ENCODE measurements at places on chromosomes 7 and 10.
A peak's percentile ranks its signal among the peaks of the same experiment; 100 is the strongest.

DNA sequence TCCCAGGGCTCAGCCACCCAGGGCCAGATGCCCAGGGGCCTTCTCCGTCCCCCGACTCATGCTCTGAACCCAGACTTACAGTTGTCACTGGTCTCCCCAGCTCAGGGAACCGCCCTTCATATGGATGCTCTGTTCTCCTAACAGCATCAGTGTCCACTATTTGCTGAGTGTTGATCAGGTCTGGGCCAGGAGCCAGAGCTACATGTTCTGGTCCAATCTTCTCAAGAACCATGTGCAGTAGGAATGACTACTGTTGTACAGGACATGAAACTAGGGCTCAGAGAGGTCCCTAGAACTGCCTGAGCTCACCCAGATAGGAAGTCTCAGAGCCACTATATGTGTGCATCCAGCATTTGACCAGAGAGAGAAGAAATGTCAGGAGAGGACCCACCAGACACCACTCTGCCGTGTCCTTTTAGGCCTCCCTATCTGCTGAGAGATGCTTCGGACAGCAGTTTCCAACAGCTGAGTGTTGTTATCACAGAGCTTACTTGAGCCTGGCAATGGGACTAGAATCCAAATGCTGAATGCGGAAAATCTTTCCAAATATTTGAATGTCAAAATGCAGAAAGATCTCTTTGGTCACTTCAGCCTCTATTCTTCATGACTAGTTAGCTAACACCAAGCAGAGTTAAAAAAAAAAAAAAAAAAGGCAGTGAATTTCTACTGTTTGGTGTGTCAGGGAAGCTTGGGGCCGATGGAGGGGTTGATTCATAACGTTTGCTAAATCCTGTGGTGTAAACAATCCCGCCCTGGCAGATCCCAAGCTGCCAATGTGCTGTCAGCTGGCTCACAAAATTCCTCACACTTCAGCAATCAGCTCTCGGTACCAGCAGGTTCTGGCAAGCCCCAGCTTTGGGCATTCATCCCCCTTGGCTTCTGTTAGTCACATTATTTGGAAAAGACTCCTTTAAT, 246.1 kb downstream of the TNS3 start:
- DNase-seq = no peak

DNA sequence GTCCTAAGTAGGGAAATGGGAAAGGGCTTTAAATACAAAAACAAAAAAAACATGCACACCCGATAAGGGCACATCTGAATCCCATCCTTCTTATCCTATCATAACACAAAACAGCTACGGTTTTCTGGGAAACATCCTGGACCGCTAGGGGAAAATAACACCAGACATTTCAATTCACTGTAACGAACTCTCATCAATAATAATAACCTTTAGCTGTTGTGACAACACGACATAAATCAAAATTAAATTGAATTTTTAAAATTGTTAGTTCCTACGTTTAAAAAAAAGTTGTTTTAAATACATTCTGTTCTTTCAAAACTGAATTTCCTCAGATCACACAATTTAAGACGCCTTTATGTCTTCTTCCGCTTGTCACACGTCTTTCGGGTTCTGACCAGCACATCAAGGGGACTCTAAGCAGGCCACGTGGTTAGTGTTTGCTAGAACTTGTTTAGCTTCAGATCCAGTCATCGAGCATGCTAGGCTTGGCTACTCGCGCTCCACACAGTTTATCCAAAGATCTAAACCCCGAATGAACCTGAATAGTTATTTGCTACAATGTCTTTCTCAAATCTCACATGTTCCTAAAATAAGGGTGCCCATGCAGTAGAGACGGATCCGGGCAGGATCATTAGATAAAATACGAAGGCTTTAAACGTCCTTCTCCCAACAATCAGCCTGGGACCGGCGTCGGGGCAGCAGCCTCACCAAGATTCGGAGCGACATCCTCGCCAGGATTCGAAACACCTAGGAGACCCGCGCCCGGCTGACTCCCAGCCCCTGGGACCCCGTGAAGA, 839 bp downstream of the IKZF5 start:
- DNase-seq = no peak

GRCh38 chr10:36412942-36413341, 712.5 kb upstream of the ANKRD30A start:
- no peak for DNase-seq

DNA sequence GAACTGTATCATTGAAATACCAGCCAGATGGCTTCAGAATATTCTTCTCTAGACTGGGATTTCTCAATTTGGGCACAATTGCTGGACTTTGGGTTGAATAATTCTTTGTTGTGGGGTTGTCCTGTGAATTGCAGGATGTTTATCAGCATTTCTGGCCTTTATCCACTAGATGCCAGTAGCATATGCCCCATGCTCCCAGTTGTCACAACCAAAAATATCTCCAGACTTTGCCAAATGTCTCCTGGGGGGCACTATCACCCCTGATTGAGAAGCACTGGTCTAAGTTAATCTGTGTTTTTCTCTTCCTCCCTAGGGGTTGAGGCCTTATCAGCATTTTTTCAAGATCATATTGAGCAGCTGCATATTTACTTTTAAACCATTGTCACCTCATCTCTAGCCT, 204.9 kb upstream of the SP8 start:
- DNase-seq = no peak

GRCh38 chr10:73432646-73433537, 469 bp downstream of the MSS51 start:
- DNase-seq = no peak

DNA sequence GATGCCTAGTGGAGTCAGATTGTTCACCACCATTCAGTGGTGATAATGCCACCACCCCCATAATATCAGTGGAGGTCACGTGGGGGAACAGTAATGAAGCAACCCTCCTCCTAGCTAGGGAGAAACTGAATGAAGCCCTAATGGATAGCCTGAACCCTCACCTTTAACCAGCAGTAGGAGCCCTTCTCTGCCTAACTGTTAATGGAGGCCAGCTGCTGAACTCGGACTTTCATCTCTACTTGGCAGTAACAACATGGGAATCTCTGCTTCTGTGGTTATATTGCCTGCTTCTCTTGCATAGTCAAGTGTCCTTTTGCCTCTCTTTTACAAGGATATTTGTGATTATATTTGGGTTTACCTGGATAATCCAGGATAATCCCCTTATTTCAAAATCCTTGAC, 1097.9 kb downstream of the REEP3 start:
- DNase-seq = no peak

DNA sequence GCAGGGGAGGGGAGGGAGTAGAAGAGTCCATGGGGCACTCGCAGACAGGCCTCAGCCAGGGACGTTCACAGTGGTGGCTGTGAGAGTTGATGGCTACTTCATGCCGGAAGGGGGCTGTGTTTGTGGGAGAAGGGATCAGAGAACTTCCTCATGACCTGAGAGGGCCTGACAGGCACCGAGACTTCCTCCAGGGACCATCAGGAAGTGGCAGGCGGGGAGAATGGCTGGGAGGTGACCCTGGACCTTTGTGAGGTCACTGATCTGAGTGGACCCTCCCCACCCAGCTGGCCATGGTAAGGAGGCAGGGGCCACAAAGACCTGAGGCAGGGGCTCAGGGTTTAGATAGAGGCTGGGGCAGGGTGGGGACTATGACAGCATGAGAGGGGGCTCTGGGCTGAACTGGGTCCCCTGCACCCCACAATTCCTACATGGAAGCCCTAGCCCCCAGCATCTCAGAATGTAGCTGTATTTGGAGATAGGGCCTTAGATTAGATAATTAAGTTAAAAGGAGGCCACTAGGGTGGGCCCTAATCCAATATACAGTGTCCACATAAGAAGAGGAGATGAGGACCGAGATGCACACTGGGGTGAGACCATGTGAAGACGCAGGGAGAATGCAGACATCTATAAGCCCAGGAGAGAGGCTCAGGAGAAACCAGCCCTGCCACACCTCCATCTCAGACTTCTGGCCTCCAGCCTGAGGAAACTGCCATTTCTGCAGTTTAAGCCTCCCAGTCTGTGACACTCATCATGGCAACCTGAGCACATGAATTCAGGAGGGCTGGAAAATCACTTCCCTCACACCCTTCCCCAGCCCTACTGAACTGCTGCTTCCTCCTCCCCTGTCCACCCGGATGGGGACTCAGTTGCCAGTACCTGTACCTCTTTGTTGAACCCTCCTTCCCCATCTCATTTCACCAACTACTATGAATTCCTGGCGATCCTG, 273.9 kb upstream of the ZNF32 start:
- no peak for DNase-seq

DNA sequence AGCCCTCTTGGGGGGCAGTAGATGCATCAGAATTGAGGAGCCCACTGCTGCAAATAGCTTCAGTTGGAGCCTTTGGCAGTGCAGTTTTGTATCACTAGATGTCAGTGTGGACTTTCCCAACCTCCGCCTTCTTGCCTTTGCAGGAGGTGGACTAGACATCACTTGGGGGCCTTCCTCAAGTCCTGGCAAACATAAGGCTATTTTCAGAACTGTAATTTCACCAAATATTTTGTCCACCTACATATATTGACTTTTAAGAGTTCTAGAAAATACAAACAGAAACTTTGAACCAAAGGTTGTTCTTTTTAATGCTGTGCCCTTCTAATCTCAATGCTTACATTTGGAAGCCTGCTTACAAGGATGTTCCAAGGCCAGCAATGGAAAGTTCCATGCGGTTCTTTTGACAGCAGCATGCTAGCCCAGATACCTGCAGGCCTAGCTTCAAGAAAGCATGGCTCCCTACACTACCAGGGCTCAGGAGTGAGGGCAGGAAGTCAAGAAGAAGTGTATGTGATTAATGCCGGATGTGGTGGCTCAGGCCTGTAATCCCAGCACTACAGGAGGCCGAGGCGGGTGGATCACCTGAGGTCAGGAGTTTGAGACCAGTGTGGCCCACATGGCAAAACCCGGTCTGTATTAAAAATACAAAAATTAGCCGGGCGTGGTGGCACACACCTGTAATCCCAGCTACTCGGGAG, 8.0 kb upstream of the ZNRF2 start:
- DNase-seq = no peak

GRCh38 chr7:150686030-150686631, 625 bp downstream of the GIMAP2 start:
- no peak for DNase-seq

- no peak for DNase-seq
These were observed 578 bp downstream of the ZMYND11 start for GRCh38 chr10:135601-136464.

DNA sequence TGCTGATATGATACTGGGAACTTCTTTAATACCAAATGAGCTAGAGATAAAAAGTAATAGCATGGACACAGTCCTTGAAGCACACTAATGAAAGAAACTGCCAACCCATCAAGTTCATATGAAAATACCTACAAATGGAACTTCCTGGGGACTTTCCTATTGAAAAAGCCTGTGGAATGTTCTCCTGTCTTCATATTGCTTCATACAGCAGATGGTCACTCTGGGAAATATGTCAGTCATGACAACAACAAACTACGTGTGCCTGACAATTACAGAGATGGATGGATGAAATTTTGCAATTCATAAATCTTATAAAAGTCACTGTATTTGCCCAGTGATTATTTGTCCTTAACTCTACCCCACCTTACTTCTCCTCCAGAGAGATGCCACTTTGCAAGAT, 106.6 kb upstream of the COL1A2 start:
- no peak for DNase-seq

- no peak for DNase-seq
These were observed 184.0 kb upstream of the RNF32 start for GRCh38 chr7:156456503-156457115.

DNA sequence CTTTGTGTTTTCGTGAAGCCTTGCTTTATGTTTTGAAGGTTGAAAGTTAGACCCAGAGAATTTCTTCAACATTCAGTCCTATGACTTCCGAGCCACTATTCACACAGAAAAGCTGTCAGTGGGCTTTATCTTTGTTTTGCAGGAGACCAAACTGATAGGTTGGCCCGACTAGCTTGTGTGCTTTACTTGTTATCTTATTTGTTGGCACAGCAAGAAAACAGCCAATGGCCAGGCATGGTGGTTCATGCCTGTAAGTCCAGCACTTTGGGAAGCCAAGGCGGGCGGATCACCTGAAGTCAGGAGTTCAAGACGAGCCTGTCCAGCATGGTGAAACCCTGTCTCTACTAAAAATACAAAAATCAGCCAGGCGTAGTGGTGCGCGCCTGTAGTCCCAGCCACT, 16.0 kb upstream of the GDI2 start:
- no peak for DNase-seq

- DNase-seq = no peak
These were observed 78.7 kb upstream of the ABI1 start for GRCh38 chr10:26939290-26939961.

GRCh38 chr10:125559210-125559609, 123.8 kb downstream of the TEX36 start:
- DNase-seq = peak; percentile 11

GRCh38 chr10:97567891-97568290, 4.7 kb upstream of the ANKRD2 start:
- DNase-seq = no peak

DNA sequence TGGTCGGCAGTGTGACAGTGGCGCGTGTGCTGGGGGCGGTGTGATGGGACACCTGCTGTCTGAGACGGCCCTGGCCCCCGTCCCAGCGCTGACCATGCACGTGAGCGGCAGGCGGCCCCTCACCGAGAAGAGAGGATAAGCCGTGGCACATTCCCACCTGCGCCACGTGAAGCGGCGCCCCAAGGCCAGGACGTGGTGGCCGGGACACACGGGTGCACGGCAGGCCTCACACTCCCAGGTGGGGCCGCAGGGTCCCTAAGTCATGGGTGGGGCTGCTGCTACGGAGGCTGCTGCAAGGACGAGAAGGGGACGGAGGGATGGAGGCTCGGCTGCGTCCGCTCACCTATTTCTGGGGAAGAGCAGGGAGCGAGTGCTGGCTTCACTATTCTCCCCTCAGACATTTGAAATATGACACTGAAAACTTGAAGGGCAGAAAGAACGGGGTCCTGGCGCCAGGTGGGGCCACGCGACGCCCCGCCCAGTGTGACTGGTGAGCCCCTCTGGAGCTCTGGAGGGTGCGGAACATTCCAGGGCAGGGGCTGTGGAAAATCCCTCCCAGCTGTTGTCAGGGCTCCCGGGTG, 7.5 kb downstream of the CYP2W1 start:
- no peak for DNase-seq

DNA sequence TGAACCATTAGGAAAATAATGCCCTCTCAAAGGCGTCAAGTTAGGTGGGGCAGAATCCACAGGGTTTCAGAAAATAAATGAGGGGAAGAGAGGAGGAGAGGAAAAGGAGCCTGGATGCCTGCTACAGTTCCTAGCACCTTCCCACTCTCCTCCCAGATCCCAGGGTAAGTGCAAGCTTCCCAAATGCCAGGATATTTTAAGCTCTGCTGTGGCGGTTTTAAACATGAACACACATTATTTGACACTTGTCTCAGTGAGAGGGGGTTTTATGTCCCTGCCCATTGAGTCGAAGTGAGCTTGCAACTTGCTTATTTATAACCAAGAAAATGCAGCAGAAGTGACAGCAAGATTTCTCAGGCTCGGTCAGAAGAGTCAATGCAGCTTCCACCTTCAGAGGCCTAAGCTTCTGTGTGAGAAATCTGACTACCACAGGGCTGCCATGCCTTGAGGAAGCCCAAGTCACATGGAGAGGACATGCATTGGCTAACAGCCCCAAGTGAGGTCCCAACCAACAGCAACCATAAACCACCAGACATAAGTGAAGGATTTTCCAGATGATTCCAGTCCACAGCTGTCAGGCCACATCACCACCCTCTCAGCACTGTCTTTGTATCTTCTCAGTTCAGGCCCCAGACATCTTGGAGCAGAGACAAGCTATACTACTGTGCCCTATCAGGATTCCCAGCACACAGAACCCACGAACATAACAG, 17.9 kb upstream of the BMPER start:
- no peak for DNase-seq

All from NCI-H187 treated with DMSO at 0.1 percent for 48 hours (cell line).